Caudate nucleus (tissue), 63 donors: ENCODE measurements at places on chromosomes 5 and 9.

DNA sequence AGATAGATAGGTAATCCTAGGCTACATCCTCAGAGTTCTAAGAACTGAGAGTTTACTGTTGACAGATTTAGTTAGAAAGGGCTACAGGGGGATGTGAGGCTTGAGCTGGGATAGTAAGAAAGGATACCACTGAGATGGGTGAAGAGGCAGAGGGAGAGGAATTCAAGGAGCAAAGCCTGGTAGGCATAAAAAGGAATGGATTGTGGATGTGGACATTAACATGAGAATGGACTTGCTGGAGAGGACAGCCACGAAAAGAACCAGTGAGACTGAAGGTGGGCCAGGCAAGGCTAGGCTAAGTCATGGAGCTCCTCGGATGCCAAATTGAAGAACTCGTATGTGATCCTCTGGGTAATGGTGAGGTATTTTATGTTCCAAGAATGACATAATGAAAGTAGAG, 211.9 kb downstream of the AOPEP start:
- no peak for DNase-seq

DNA sequence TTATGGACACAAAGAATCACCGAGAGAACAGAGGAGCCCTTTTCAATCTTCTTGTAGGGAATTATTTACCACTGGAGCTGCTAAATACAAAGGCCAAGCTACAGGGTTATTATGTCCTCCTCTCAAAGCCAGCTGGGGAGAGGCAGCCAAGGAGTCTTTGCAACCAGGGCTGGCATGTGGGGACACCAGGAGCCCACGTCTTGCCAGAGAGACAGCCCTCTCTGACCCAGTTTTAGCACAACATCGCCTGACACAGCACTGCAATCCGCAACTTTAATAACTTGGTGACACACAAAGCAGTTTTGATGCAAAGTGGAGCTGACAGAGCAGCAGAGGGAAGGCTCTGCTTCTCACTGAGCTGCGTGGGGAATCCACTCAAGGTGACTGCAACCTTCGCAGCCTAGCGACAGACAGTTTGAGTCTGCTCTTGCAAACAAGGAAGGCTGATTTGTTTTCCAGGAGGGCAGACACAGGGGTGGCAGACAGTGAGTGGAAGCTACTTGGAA, 33.6 kb downstream of the TLR4 start:
- DNase-seq, result peak; percentile 61

- DNase-seq, result no peak
Observed at GRCh38 chr5:174064171-174064570, 18.7 kb downstream of the NSG2 start.

- DNase-seq, result no peak
Observed at GRCh38 chr9:20330688-20331087, 291.6 kb downstream of the MLLT3 start.

- no peak for DNase-seq
Observed at GRCh38 chr9:80763536-80763935, 925.8 kb downstream of the TLE1 start.

GRCh38 chr5:118967059-118967508, 21.3 kb downstream of the DTWD2 start:
- DNase-seq, result no peak

- no peak for DNase-seq
Observed at GRCh38 chr9:15505921-15506320, 4.8 kb downstream of the PSIP1 start.

DNA sequence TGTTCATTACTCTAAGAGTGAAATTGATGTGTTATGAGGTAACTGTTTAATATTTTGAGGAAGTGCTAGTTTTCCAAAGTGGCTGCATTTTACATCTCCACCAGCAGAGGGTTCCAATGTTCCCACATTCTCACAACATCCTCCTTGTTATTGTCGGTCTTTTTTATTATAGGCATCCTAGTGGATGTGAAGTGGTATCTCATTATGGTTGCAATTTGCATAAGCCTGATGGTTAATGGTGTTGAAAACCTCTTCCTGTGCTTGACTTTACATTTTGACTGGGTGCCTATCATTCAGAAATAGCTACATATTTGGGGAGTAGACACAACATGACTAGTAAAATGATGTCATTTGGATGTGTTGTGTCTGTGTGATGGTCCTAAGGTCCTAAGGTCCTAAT, 143.6 kb downstream of the MRPS30 start:
- DNase-seq, result no peak

GRCh38 chr9:32839013-32839885, 55.9 kb downstream of the TMEM215 start:
- no peak for DNase-seq

DNA sequence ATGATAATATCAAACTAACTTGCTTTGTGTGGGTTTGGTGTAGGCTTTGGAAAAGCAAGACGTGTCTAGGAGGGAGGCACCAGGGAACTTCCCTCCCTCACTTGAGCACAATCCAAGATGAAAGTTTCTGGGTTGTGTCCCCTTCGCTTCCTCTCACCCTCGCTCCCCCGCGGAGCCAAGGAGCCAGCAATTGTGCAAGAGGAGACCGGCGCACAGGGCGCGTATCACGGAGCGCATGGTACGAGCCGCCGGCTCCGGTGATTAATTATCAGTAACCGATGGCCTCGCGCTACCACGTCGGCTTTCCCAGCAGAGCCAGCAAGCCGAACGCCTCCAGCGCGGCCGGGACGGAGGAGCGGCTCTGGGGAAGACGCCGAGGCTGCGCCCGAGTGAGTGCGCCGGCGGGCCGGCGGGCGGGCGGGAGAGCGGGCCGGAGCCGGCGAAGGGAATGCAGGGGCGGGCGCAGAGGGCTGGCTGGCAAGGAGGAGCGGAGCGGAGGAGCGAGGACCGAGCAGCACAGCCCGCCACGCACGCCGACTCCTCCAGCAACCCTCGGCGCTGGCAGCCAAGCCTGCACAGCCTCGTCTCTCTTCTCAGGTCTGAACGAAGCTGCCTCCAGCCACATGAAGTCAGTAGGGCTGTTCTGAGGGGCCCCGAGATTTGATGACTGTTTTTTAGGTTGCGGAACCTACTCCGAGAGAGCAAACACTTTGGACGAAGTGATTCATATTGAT, 143.6 kb downstream of the BNC2 start:
- DNase-seq, result no peak

GRCh38 chr9:112140936-112141335, 34.2 kb downstream of the SUSD1 start:
- no peak for DNase-seq
